ENCODE measurements at places on chromosomes 7 and 10.
A peak's percentile ranks its signal among the peaks of the same experiment; 100 is the strongest.

DNA sequence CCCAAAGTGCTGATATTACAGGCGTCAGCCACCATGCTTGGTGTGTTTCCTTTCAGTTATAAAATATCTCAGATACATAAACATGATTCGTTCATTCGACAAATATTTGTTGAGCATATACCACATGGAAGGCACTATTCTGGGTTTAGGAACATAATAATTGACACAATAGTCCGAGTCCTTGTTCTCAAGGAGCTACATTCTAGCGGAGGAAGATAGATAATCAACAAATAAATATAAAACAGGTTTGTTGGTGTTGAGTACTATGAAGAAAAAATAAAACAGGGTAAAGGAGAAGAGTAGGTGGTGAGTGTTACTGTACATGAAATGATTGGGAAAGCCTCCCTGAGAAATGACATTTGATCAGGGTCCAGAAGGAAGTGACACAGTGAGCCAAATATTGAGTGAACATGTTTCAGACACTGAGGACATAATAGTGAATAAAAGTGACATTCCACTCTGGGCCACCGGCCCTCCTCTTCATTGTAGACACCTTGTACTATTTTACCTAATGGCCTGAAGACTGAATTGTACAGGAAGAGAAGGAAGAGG is 6.9 kb upstream of the HILPDA start:
- no peak for DNase-seq

DNA sequence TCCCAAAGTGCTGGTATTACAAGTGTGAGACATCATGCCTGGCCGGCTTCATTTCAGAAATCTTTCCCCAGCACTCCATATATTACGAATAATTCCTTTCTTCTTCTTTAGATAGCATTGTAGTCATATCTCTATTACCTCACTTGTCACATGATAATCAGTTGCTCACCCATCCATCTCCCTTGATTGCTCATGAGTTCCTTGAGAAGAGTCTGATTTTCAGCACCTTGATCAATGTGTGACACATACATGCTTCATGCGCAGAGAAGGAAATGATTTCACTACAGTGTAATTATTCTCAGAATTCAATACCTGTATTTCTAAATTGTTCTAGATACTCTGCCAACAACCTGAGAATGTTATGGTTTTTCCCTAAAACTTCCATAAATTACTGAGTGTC is 26.7 kb upstream of the GGCT start:
- DNase-seq = no peak

DNA sequence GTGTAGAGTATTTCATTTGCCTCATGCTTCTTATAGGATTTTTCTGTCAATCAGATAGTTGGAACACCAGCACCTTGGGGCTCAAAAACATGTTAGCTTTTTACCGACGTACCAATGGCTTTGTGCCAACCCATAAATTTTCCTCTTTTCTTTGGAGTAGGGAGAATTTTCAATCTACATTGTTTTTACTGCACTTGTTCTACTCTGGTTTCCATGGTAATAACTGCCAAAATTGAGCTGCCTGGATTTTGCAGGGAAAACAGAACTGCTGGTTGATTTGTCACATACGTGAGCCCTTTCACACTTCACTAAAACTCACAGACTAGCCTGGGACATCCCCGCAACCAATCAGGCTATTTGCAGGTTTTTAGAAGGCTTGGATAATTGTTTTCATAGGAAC is 189.7 kb downstream of the ARHGAP21 start:
- no peak for DNase-seq

- peak; percentile 68 for DNase-seq
Observed at GRCh38 chr10:100046021-100046486, 35.6 kb downstream of the CPN1 start.
